ENCODE measurements at places on chromosomes 3 and 15.

DNA sequence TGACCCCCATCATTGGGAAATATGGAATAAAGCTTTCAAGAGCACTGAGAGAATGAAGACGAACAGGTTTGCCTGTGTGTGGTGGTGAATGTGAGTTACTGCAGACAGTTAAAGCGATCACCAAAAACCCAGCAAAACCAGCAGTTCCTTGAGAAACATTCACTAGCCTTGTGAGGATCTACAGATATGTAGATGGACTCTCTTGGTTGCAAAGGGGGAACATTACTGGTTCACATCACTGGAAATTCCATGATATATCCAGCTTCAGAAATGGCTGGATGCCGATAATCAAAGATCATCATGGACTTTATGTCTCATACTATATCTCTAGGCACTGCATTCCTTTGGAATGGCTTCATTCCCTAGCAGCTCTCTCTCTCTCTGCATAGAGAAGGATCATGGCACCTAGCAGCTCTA, 10.2 kb upstream of the HERC1 start:
- no peak for DNase-seq

DNA sequence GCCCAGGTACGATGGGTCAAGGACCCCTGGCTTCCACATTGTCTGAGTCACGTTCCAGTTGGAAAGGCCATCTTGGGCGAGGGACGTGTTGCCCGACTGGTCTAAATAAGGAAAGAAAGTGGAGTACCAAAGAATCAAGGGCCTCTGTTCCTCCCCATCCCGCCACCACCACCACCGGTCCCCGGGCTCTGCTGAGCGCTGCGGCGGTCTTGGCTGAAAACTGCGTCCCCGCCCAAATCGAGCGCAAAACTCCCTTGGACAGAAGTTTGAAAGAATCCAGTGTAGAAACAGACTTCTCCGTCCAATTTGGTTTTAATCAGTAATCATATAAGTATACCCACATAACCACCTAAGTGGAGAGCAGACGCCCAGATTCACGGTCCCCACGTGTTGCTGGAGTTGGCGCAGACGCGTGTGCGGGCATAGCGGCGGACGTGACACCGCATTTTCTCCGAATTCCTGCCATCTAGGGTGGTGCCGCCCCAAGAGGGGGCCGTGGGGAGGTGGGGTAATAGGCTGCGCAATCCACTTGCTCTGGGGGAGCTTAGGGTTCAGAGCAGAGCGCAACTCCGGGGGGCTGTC, 243.8 kb upstream of the TOPAZ1 start:
- DNase-seq = no peak

GRCh38 chr3:16211176-16211904, 36.9 kb downstream of the GALNT15 start:
- DNase-seq = no peak

DNA sequence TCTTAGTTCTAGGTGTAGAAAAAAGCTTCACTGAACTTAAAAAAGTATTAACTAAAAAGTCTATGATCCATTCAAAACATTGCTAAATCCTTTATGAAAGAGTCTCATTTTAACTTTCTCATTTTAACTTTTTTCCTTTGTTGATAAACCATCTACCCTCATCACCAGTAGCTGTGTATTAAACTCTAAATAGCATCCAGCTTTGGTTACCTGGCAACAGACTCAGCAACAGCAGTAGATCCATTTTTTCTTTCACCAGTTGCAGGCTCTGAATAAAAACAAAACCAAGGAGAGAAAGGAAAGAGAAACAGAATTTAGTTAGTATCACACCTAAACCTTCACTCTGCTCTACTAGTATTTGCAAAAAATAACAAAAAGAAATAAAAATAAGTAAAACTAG, 51.6 kb downstream of the TP53BP1 start:
- DNase-seq = no peak

DNA sequence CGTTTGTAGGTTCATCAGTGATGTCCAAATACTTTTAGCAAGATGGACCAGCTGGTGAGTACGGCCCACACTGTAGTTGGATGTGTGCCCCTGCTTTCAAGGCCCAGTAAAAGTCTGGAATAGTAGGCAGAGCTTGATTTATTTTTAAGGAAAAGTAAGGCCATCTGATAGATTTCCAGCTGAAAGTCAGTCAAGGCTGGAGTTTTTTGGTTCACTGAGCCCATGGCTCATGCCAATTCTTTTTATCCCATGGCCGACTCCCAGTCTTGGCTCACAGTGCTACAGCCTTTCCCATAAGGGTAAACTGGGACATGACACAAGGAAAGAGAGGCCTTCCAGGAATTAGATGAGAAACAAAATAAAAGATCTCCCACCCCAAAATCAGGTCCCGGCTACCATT, 13.5 kb downstream of the CCDC80 start:
- no peak for DNase-seq

GRCh38 chr3:30583973-30584372, 22.4 kb upstream of the TGFBR2 start:
- no peak for DNase-seq

DNA sequence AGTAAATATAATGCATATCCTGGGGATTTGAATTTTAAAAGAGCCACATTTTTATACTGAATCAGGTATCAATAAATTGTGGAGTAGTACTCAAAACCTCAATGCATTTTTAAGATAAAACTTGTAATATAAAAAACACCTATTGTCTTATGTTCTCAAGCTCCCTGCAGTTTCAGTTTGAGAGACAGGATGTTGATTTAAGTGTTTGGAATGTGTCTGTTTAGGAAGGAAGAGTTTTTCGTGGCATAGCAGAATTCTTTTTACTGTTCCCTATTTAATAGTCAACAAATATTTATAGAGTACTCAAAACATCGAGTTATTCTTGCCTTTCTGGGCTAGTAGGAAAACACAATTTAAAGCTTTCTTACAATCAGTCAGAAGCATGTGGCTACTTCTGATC, 146.1 kb upstream of the BCHE start:
- DNase-seq = no peak

GRCh38 chr15:74384881-74385643, 17.6 kb upstream of the CYP11A1 start:
- no peak for DNase-seq

DNA sequence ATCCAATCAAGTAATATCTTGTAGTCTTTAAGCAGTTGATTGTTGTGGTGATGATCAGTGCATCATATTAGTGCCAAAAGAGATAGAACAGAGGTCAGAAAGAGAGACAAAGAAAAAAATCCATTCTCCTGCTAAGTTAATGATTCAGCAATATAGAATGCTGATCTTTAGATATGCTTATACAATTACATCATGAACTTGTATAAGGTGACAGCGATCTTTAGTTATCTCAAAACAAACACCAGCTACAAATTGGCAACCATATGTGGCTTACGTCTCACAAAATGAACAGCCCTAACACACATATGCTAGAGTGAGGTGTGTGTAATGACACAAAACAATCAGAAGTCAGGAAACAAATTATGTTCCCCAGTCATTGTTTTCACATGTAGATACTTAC, 12.5 kb downstream of the LSAMP start:
- DNase-seq = no peak

GRCh38 chr15:59711451-59712243, 22.5 kb upstream of the BNIP2 start:
- DNase-seq = no peak

DNA sequence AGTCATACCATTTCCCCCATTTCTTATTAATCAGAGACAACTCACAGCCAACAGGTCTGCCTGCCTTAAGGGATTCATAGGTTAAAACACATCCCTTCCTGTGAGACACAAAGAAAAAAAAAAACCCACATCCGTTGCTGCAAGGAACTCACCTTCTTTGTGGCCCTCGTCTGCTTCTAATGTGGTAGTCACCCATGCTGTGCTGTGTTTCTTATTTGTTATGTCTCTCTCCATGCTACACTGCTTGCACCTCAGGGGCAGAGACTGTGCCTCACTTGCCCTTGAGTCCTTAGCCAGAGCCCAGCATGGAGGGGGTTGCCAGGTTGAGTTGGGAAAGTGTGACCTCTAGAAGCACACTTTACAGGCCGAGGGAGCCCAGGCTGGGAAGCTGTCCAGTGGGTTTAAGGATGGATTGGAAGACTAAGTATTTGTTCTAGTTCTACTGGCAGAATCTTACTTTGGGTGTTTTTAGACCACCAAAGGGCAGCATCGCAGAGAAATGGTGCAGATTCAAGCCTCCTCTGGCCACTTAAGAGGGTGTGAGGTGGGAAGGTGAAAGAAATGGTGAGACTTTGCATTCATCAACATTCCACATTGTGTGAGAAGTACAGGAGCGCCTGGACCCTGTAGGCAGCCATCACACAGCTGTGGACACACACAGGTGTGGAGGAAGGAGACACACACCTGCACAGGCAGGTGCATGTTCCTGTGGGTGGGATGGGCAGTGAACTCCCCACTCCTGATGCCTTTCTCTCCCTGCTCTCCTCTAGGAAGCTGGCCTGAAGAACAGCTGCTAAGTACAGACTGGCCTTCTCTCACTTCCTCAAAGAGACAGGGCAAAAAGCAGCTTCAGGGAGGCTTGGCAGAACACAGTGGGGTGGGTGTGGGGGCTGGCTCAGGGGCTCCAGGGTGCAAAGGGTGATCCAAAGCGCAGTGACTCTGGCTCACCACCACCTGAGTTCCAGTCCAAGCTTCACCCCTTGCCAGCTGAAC, 48.8 kb downstream of the GLB1 start:
- peak; percentile 40 for DNase-seq

DNA sequence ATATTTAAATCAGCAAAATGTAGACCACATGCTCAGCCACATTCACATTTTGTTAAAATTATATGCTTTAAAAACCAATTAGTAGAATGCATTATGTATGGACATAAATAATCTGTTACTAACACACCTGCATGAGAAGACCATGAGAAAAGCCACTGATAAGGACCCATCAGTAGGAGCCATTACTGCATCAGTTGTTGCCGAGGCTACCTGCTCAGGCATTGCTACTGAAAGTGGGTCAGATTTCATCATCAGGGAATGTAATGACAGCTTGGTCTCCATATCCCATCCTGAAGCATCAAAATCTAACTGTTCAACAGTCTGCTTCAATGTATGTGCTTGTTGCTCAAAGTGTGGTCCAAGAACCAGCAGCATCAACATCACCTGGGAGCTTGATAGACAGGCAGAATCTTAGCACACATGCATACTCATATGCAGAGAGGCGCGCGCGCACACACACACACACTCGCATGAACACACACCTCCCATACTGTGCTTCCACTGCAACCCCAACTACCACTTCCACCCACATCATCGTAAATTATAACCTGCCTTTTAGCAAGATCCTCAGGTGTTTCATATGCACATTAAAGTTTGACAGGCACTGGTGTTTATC, 72.4 kb upstream of the FOXB1 start:
- no peak for DNase-seq
